Activated naive CD8-positive, alpha-beta T cell treated with anti-CD3 and anti-CD28 coated beads for 36 hours (primary cell): ENCODE measurements at places on chromosomes 7 and 10. TPM values are rescaled to one million over a fixed set of nuclear protein-coding genes. Genes with fewer than 3 reads are reported as not detected.
A peak's percentile ranks its signal among the peaks of the same experiment; 100 is the strongest.

- DNase-seq = no peak
- peaks cover 7% of the 10 kb centered on the region for H3K4me1 ChIP-seq
- no peaks in the 10 kb centered on the region for H3K27me3 ChIP-seq
- no peaks in the 10 kb centered on the region for H3K36me3 ChIP-seq
Measured at GRCh38 chr10:70661623-70662361, 10.5 kb upstream of the ADAMTS14 start.

GRCh38 chr10:85606401-85606800, 760.2 kb downstream of the GRID1 start:
- H3K4me3 ChIP-seq = no peak overlapping the region
- peaks cover under 1% of the 10 kb centered on the region for H3K27me3 ChIP-seq
- no peak overlapping the region for H3K27ac ChIP-seq
- H3K4me1 ChIP-seq = no peaks in the 10 kb centered on the region
- no peaks in the 10 kb centered on the region for H3K36me3 ChIP-seq

- no peak overlapping the region for H3K4me3 ChIP-seq
- no peak for DNase-seq
- no peak overlapping the region for H3K27ac ChIP-seq
Measured at GRCh38 chr10:126609566-126609965, 60.9 kb downstream of the C10orf90 start.

DNA sequence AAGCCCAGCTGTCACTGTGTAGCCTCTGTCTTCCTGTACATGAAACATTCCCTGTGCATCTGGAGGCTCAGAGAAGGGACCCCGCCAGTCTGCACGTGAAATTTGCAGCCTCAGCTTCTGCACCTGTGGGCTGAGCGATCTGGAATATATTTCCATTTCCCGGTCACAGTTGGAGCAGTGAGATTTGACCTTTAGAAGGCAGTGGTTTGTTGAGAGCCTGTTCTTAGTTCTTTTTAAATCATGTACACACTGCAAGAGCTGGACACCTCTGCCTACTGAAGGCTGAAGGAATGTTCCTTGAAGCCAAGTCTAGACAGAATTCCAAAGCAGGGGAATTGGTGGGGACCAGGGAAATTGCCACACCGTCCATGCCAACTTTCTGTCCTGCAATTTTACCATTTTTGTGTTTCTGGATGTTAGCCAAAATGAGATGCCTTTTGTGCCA, 706.6 kb downstream of the INHBA start:
- no peak for DNase-seq
- H3K4me3 ChIP-seq = no peak overlapping the region
- no peaks in the 10 kb centered on the region for H3K27me3 ChIP-seq
- H3K4me1 ChIP-seq = no peaks in the 10 kb centered on the region

DNA sequence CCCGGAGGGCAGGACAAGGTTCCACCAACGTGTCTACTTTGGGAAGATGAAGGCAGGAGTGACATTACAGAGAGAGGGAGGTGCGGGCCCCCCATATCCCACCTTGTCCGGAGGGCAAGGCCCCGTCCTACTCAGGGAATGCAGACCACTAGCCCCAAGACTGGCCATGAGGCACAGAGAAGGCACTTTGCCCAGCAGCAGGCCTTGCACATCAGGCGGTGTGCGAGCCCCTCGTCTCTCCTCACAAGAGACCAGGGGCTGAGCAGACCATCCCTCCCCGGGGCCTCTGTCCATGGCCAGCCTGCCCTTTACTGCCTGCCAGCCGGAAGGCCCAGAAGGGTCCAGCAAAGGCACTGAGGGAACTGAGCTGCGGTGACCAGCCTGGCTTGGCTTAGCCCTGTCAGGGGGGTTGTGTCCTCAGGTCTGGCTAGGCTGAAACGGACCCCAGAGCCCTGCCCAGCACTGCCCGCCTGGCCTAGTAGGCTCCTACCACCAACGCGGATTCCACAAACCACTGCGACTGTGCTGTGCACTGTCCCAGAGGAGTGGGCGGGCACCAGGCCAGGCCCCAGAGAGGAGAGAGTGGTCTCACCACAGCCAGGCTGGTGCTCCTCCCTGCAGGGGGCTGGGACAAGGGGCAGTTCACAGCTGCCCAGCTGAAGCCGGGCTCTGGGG, 16.7 kb downstream of the CAMK2B start:
- H3K36me3 ChIP-seq = no peaks in the 10 kb centered on the region
- DNase-seq = no peak
- no peak overlapping the region for H3K4me3 ChIP-seq
- no peak overlapping the region for H3K27ac ChIP-seq
- peaks cover 9% of the 10 kb centered on the region for H3K27me3 ChIP-seq

- no peak for DNase-seq
- no peaks in the 10 kb centered on the region for H3K36me3 ChIP-seq
- peaks cover 56% of the 10 kb centered on the region for H3K27me3 ChIP-seq
Measured at GRCh38 chr10:101770331-101771215, 5.3 kb downstream of the FGF8 start.

- peaks cover 27% of the 10 kb centered on the region for H3K4me1 ChIP-seq
- no peak for DNase-seq
- no peak overlapping the region for H3K4me3 ChIP-seq
- H3K27ac ChIP-seq = no peak overlapping the region
Measured at GRCh38 chr7:100247152-100247757, 27.5 kb downstream of the PVRIG start.

- no peak overlapping the region for H3K4me3 ChIP-seq
- H3K27me3 ChIP-seq = no peaks in the 10 kb centered on the region
- no peak for DNase-seq
- no peak overlapping the region for H3K27ac ChIP-seq
- no peaks in the 10 kb centered on the region for H3K36me3 ChIP-seq
Measured at GRCh38 chr10:53223851-53224250, 451.3 kb upstream of the MBL2 start.

DNA sequence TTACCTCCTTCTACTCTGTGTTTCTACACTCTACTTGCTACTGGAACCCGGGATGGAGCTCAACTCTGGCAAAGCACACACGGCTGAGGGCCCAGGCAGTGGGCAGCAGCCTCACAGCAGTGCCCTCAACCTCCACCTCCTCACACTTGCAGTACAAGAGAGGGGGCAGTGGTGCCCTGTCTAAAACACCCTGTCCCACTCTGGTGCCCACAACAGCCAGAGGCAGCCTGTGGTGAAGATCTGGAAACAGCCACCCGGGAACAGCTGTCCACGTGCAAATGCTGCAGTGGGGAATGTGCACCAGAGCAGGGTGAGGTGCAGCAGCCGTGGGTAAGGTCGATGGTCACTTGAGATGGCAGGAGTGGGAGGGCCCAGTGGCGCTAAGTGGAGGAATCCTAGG, 13.7 kb downstream of the MAT1A start:
- H3K27me3 ChIP-seq = no peaks in the 10 kb centered on the region
- no peak for DNase-seq
- no peak overlapping the region for H3K4me3 ChIP-seq

- no peak for DNase-seq
- H3K4me1 ChIP-seq = peaks cover 2% of the 10 kb centered on the region
- no peak overlapping the region for H3K27ac ChIP-seq
- H3K27me3 ChIP-seq = no peaks in the 10 kb centered on the region
- H3K4me3 ChIP-seq = no peak overlapping the region
Measured at GRCh38 chr7:141991140-141991539, 4.5 kb upstream of the MGAM start.

DNA sequence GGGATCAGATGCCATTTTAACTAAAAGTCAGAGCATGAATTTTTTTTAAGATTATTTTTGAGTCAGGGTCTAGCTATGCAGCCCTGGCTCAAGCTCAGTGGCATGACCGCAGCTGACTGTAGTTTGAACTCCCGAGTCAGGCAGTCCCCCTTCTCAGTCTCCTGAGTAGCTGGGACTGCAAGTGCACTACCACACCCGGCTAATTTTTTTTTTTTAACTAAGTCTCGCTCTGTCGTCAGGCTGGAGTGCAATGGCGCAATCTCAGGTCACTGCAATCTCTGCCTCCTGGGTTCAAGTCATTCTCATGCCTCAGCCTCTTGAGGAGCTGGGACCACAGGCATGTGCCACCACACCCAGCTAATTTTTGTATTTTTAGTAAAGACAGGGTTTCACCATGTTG, 7.8 kb downstream of the TAS2R41 start:
- DNase-seq = no peak
- H3K36me3 ChIP-seq = no peaks in the 10 kb centered on the region
- H3K4me1 ChIP-seq = peaks cover 12% of the 10 kb centered on the region
- H3K27me3 ChIP-seq = no peaks in the 10 kb centered on the region

- H3K36me3 ChIP-seq = no peaks in the 10 kb centered on the region
- no peaks in the 10 kb centered on the region for H3K27me3 ChIP-seq
- DNase-seq = no peak
- H3K4me3 ChIP-seq = no peak overlapping the region
- H3K4me1 ChIP-seq = no peaks in the 10 kb centered on the region
Measured at GRCh38 chr10:85645053-85645452, 721.5 kb downstream of the GRID1 start.

GRCh38 chr10:6208799-6209235, 6.1 kb downstream of the PFKFB3 start:
- peaks cover 19% of the 10 kb centered on the region for H3K36me3 ChIP-seq
- H3K27ac ChIP-seq = no peak overlapping the region
- DNase-seq = no peak
- peaks cover 23% of the 10 kb centered on the region for H3K4me1 ChIP-seq
- no peak overlapping the region for H3K4me3 ChIP-seq

- peaks cover 7% of the 10 kb centered on the region for H3K4me1 ChIP-seq
- peaks cover 25% of the 10 kb centered on the region for H3K27me3 ChIP-seq
- peaks cover 4% of the 10 kb centered on the region for H3K36me3 ChIP-seq
- H3K27ac ChIP-seq = no peak overlapping the region
Measured at GRCh38 chr10:43653746-43654145, 5.1 kb upstream of the ZNF32 start.

- no peak overlapping the region for H3K27ac ChIP-seq
- no peaks in the 10 kb centered on the region for H3K27me3 ChIP-seq
- no peak for DNase-seq
- H3K4me3 ChIP-seq = no peak overlapping the region
- H3K36me3 ChIP-seq = peaks cover 8% of the 10 kb centered on the region
- H3K4me1 ChIP-seq = no peaks in the 10 kb centered on the region
Measured at GRCh38 chr10:45627412-45628048, 45.0 kb downstream of the ZFAND4 start.

DNA sequence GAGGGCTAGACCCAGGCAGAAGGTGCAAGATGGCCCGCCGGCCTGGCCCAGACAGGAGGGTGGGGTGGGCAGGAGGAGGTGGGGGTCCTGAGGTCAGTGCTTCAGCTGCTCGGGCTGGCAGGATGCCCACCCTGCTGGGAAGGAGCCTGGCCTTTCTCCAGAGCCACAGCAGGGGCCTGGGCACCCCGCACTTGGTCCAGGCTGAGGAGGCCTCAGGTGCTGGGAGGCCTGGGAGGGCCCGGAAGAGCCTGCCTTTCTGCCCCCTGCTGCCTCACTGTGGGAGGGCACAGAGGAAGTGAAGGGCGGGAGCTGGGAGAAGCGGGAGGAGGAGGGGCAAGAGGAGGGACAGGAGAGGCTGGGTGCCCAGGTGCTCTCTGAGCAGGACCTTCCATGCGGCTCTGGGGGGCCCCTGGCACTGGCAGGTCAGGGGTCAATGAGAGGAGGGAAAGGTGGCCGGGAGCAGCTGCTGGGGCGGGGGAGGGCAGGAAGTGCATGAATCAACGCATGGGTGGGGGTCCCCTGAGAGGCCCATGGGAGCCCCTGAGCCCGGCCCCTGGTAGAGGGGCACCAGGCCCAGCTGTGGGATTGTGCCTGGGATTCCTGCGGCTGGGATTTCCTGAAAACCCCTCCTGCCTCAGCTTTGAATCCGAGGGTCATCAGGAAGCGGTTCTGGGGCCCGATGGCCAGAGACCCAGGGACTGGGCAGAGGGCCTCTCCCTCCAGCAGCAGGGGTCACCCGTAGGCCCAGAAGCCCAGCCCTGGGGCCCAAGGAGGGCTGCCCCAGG, 49.9 kb downstream of the PWWP2B start:
- H3K27me3 ChIP-seq = no peaks in the 10 kb centered on the region
- H3K36me3 ChIP-seq = no peaks in the 10 kb centered on the region
- peak; percentile 86 for DNase-seq
- peak overlapping the region; percentile 95 for H3K27ac ChIP-seq

- peak overlapping the region; percentile 94 for H3K4me3 ChIP-seq
- H3K36me3 ChIP-seq = peaks cover 8% of the 10 kb centered on the region
- H3K27ac ChIP-seq = peak overlapping the region; percentile 96
- no peak for DNase-seq
- H3K27me3 ChIP-seq = no peaks in the 10 kb centered on the region
Measured at GRCh38 chr10:114523876-114524275, 119.6 kb upstream of the AFAP1L2 start.

DNA sequence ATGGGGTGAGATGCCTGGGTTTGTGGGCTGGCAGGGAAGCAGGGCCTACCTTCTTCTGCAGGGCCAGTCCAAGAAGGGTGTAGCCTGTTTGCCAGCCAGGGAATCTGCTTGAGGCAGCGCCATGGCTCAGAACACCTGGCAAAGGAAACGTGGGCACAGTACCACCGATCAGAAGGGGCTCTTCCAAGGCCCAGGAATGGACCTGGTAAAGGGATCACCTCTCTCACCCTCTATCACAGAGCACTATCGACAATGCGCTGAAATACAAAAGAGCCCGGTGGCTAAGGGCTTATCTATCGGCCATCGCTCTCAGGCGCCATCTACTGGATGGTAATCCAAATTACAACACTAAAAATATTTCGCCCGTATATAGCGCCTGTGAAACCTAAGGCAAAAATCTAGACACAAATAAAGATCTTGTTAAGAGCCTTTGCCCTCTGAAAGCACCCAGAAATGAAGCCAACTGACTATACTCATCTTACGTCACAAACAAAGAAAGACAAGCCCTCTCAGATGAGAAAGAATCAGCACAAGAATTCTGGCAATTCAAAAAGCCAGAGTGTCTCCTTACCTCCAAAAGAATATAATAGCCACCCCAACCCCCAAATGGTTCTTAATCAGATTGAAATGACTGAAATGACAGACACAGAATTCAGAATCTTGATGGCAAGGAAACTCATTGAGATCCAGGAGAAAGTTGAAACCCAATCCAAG, 217.8 kb upstream of the HPS1 start:
- peaks cover 16% of the 10 kb centered on the region for H3K27me3 ChIP-seq
- peak; percentile 9 for DNase-seq
- no peak overlapping the region for H3K27ac ChIP-seq
- no peaks in the 10 kb centered on the region for H3K36me3 ChIP-seq
- no peaks in the 10 kb centered on the region for H3K4me1 ChIP-seq

- H3K4me3 ChIP-seq = no peak overlapping the region
- peaks cover 13% of the 10 kb centered on the region for H3K27me3 ChIP-seq
- no peaks in the 10 kb centered on the region for H3K4me1 ChIP-seq
Measured at GRCh38 chr10:120823266-120823665, 27.9 kb upstream of the WDR11 start.

DNA sequence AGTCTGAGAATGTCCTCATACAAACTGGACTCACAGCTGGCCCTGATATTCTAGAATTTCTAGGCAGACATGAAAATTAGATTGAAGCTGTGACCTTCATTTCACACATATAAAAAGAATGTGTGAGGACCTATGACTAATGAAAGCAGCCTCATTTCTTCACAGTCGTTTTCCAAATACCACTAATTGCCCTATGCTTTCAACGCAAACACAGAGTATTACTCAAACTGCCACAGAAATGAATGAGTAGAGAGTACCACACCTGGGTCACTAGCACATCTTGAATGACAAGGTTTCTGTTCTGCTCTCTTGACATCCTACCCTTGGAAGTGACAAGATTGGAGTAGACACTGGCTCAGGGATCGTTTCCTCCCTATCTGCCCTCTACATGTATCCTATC, 142.4 kb downstream of the C1GALT1 start:
- no peaks in the 10 kb centered on the region for H3K36me3 ChIP-seq
- H3K4me3 ChIP-seq = no peak overlapping the region
- H3K4me1 ChIP-seq = peaks cover 2% of the 10 kb centered on the region
- DNase-seq = no peak

GOLGA7B gene
- 0.80 TPM for total RNA-seq

FAM25G gene
- total RNA-seq = not detected

NEURL1 gene
- 3.1 TPM for total RNA-seq

ASB10 gene
- not detected for total RNA-seq

OR2A1 gene
- total RNA-seq = not detected

OPN1SW gene
- not detected for total RNA-seq

TUBB8 gene
- not detected for total RNA-seq

SPDYE18 gene
- total RNA-seq = 0.24 TPM

PROSER2 gene
- total RNA-seq = 1.5 TPM

UNCX gene
- not detected for total RNA-seq
